Cerebellar nuclear complex (tissue), 1 donor: ENCODE measurements at places on chromosomes 2 and 18.

GRCh38 chr2:26184555-26185303 lies 11.8 kb downstream of the GAREM2 start:
- DNase-seq, result no peak

DNA sequence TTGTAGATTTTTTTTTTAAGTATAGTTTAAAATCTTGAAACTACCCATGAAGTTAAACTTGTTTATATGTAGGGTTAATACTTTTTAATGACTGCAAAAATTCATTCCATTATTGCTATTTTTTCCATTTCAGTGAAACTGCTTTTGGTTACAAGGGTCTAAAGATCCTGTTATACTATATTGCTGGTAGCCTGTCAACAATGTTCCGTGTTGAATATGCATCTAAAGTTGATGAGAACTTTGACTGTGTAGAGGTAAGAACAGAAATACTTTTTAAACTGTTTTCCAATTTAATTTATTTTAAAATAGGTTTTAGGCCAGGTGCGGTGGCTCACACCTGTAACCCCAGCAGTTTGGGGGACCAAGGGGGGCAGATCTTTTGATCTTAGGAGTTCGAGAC lies 30.5 kb downstream of the HAT1 start:
- DNase-seq, result no peak

GRCh38 chr2:167134381-167135072 lies 246.2 kb downstream of the XIRP2 start:
- DNase-seq, result no peak

DNA sequence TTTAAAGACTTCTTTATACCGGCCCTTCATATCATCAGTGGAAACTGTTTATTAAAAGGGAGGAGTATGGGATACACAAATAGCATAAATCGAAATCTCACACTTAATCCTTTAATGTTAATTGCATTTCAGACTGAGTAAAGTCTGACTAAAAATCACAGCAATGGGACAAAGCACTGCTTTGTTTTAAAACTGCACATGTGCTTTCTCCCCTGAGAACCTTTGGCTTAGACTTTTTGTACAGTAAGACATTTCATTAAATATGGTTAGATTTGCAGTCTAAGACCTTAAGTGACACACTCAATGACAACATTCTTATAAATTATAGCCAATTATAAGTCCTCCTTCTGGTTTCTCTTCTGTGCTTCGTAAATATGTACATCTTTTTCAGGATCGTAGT lies 12.5 kb downstream of the METTL21A start:
- no peak for DNase-seq

DNA sequence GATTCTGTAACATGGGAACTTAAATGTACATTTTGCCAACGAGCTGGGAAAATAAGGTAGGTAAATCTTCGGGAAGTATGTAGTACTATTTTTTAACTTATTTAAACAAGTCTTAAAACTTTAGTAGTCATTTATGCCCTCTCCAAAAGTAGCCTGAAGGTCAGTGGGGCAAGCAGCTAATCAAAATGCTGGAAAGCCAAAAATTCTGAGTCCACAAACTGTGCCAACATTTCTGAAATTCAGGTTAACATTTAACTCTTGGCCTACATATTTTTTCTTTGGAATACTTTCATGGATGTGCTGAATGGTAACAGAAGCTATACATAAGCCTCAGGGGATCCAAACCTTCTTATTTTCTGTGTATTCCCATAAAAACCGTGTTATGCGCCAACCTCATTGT lies 26.3 kb downstream of the WDR75 start:
- DNase-seq, result no peak

GRCh38 chr2:8680822-8681760 lies 765 bp upstream of the ID2 start:
- no peak for DNase-seq

DNA sequence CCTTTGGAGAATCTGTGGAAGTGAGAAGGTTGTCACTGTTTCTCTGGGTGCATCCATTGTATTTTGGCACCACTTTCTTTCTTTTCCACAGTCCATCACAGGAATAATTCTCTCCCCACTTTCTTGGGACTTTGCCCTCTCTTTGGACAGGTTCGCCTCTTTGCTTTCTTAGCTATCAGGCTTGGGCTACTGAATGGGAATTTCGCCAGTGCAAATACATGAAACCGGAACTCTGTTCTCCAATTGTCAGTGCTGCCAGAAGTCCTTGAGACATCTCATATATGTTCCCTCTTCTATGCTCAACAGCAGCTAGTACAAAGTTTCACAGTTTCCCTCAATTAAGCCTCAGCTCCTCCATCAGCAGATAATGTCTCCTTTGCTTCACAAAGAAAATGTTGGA lies 76.2 kb downstream of the NABP1 start:
- DNase-seq, result no peak

GRCh38 chr2:241505781-241506201 lies 2.6 kb downstream of the STK25 start:
- no peak for DNase-seq

DNA sequence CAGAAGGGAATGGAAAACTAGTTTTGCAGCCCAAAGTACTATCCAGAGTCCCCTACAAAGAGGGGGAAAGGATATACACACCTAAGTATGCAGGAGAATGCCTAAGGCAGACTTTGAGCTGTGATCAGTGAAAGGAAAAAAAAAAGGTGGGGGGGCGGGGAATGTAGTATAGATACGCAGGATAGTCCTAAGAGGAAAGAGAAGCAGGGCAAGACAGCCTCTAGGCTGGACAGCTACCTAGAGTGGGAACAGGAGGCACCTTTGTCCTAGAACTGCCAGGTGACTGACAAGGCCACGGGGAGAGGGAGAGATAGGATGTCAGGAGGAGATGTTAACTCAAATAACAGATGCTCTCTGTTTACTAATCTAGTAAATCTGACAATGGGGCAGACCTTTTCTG lies 6.0 kb downstream of the REEP1 start:
- no peak for DNase-seq

- no peak for DNase-seq
Measured at GRCh38 chr2:190090148-190090547, 27.6 kb upstream of the MSTN start.

DNA sequence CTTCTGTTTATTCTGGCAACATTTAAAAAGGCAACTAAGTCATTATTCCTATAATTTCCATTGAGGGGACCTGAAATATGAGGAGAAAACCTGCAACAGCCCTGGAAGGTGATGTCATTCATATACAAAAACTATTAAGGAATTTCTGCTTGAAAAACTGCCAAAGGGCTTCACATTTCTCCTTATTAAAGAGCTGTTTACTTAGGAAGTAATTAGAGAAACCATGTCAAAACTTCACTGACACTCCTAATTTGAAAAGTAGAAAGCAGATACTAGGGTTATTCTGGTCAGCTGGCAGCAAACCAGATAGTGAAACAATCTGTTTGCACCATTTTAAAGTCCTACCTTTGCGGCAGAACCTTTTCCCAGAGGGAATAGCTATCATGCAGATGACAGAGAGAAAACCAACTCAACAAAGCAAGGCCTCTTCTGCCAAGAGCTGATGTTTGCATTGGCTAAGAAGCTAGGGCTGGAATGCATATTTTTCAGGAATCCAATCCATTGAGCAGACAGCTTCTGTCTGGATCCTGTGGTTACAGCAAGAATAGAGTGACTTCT lies 592.2 kb upstream of the SYT4 start:
- DNase-seq, result no peak

DNA sequence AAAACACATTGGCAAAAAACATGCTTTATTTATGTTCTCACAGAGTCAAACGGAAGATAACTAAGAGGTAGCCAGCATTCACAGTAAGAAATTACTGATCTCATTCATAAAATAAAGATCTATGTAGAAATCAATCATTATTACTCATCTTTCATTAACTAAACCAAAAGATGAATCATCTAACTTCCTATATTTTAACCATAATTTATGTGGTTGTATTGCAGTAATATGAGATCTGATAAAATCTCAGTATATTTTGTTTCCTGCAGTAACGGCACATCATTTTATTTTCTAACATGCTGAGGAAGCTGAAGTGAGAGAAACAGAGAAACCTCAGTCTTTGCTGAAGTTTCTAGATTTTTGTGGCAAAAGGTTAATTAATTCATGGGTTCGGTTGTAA lies 375.8 kb downstream of the GALNT13 start:
- DNase-seq, result no peak

DNA sequence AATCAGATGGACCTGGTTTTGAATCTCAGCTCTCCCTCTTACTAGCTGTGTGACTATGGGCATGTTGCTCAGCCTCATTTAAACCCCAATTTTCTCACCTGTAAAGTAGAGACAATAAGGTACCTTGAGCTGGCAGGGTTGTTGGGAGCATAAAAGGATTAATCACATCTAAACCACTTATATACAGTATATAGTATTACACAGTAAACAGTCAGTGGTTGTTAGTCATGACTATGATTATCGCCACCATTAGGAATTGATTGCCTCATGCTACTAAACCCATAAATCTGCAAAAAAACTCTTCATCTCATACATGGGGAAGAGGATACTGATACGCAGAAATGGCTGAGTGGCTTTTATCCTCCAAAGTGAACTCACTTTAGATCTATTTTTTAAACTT lies 65.8 kb downstream of the INO80D start:
- DNase-seq, result no peak

DNA sequence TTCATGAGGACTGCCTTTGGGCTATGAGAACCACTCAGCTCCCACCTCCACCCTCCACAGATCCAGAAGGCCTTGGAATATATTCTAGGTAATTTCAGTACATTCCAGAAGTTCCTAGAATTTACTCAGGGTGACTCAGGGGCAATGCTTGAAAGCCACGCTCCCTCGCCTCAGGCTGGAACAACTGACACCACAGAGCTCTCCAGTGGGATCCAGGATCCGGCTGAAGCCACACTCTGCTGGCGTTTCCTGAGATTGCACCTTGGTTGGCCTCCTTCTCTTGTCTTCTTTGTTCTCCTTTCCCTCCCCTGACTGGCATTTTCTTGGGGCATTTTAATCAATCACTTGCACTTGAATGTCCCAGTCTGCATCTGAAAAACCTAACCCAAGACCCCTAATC lies 92.6 kb upstream of the KCNE4 start:
- no peak for DNase-seq

- no peak for DNase-seq
Measured at GRCh38 chr2:37060446-37060845, 23.7 kb downstream of the HEATR5B start.

DNA sequence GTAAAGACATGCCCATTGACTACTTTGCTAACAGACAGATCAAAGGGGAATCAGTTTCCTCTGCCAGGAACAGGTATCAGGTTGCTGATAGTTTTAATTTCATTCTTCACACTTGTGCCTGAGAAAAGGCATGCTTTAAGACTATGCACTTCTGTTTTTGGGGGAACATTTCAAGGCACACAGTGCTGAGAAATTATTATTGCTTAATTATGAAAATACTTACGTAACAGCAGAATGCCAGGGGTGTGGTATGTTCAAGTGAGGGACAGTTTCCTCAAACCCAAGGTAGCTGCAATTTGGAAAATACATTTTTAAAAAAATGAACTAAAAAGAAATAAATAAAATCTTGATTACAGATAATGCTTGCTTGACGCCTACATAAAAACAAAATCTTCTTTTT lies 1746.1 kb upstream of the PIK3C3 start:
- DNase-seq, result no peak

DNA sequence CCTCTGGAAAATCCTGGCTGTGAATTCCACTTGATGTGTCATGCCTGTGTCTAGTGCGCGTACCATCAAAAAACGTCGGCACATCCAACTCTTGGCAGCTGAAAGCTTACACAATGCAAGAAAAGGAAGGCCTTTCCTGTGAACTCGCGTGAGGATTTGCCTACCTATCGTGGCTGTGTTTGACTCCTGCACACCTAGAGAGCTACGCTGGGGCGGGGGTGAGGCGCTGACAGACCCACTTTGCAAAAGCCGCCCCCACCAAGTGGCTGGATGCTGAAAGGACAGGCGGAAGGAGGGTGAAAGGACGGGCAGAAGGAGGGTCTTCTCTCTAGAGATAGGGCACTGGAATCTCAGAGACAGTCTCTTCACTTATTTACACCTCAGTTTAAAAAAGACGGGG lies 270.1 kb downstream of the EIPR1 start:
- no peak for DNase-seq

DNA sequence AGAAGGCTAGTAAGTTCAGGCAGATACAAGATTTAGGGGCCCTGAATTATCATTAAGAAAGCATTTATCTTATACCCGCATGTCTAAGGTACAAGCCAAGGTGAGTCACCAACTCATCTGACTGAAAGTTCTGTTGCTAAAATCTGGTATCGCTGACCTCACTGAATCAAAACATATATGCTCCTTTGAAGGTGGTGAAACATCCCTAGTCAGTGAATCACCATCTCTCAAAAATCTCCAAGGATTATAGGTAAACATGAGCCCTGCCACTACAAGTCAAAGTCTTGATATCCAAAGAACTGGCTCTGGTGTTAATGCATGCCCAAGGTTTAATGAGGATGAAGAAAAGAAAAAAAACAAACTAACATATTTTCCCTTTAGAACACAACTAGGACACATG lies 43.5 kb downstream of the IRS1 start:
- no peak for DNase-seq

- DNase-seq, result no peak
Measured at GRCh38 chr18:31225668-31226067, 63.0 kb upstream of the DSC1 start.

DNA sequence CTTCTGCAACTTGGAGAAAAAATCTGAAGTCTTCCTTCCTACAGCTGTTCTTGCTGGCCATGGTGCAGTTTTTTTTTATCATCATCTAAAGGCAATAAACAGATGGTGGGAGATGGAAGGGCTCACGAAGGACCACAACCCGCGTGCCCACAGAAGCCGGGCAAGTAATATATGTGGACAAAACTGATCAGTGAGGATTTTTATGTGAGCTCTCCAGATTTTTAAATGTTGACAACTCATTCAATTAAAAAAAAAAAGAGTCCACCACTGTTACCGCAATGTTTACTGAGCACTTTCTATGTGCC lies 55.9 kb upstream of the CREB1 start:
- no peak for DNase-seq

DNA sequence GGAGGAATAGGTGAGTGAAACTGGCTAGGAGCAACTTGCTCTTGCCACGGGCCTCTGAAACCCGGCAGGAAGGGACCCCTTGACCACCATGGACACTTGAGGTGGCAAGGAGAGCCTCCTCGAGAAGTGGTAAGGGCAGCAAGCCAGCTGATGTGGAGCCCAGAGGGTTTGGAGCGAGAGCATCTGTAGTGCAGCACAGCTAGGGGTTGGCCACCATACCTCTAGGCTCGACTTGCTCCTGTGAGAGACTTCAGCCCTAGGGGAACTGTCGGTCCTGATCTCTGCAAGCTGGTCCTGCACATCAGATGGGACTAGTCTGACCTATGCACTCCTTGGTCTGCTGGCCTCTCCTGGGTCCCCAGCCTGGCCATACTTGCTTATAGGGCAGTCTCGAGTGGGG lies 158.4 kb downstream of the CCDC178 start:
- DNase-seq, result no peak

- no peak for DNase-seq
Measured at GRCh38 chr18:76986406-76986805, 146.2 kb downstream of the MBP start.
